ENCODE measurements at places on chromosomes 16 and 17. TPM values are rescaled to one million over a fixed set of nuclear protein-coding genes. Genes with fewer than 3 reads are reported as not detected.

DNA sequence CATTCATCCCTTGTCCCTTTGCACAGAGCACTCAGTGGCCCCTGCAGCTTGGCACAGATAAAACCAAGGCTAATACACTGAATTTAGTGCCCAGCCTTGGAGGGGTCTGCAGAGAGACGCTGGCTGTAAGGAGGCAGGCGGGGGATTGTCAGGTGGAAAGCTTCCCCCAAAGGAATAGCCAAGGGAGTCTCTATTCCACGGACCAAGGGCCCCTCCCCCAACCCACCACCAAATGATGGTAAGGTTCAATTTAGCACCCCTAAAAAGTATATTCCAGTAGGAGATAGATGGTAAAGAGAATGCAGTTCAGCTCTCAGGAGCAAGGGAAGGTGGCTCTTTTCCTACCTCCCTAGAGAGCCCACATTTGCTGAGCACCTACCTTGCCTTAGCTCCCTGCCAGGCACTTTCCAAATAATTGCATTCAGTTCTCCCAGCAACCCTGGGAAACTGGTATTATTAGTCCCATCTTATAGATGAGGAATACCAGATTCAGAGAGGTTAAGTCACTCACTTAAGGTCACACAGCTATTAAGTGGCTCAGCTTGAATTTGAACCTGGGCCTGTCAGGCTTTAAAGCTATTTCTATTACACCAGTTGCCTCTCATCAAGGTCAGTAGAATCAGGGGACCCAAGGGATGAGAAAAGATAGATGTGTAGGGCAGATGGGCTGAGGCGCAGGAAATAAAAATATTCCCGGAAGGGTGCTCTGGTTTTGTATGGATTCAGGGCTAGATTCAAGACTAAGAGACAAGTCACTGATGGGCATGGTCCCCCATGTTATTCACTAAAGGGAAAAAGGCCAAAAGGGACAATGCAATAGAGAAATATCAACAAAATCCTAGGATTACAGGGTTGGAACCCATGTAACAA is 20.0 kb upstream of the ZFHX3 start:
- no peak for DNase-seq

Gene KRTAP4-4
- total RNA-seq = not detected

GRCh38 chr16:89190150-89190958 is 10.0 kb downstream of the SLC22A31 start:
- peak; percentile 48 for DNase-seq

Gene CD7
- 0.86 TPM for total RNA-seq

- DNase-seq = no peak
Measured at GRCh38 chr17:50918071-50918932, 52.1 kb upstream of the TOB1 start.

Gene LLGL2
- total RNA-seq = 66.6 TPM

Gene TEX19
- total RNA-seq = 0.38 TPM

Gene CES3
- total RNA-seq = 1.6 TPM

GRCh38 chr17:73711184-73711583 is 66.9 kb upstream of the SDK2 start:
- DNase-seq = no peak

GRCh38 chr16:8567355-8568230 is 22.7 kb downstream of the TMEM114 start:
- peak; percentile 88 for DNase-seq

GRCh38 chr17:47686276-47686635 is 7.7 kb upstream of the TBKBP1 start:
- DNase-seq = no peak

DNA sequence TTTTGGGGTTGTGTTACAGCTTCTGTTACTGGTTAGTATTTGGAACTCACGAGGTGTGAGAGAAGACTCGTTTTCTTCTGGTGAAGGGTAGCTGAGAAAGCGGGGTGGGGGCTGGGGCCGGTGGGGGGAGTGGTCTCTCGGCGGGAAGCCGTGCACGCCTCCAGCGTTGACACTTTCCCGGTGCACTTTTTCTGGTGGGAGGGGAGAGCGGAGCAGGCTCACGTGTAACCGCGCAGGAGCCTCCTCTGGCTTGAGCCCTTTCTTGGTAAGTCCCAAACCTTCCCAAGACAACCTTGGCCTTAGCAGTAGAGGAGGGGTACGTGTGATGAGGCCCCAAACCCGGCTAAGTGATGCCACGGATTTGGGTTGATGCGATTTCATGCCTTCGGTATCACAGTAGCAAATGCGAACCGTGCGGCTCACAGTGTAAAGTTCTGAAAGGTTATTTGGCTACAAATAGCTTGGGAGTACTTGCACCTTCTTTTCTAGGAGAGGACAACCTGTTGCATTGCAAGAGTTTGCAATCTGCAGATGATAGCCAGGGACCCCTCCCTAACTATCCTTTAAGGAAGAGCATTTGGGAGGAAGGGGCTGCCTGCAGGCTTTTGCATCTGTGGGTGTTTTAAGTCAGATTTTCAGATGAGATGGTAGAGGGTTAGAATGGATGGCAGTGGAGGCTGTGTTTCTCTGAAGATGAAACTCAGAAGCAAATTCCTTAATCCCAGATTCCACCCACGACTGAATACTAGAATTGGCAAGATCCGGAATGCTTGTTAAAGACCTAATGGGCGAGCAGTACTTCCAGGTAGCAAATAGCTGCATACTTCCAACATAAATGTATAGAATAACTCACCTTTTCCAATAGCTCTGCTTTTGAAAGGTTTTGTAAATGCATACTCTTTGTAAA is 1.5 kb downstream of the HLF start:
- no peak for DNase-seq

Measured in H1 (cell line).